Activated naive CD4-positive, alpha-beta T cell (primary cell): ENCODE measurements at places on chromosomes 2 and 18.
A peak's percentile ranks its signal among the peaks of the same experiment; 100 is the strongest.

DNA sequence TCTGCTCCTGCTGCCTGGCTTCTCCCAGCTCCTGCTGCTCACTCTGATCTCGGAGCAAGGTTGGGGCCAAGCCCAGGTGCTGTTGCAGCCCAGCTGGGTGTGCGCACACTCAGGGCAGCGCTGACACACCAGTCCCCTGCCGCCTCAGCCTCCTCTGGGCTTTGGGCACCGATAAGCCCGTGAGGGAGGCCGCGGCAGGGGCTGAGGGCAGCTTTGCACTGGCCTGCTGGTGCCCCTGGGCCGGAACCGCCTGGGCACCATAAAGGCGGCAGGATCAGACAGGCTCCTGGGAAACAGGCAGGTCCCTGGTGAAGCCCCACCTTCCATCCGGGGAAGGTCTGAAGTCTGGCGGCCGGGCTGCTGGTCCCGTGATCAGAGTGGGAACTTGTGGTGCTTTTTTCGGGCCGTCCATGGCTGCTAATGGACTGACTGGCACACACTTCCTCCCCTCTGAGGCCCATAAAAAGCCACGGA lies 14.1 kb upstream of the EML6 start:
- peak; percentile 4 for DNase-seq

DNA sequence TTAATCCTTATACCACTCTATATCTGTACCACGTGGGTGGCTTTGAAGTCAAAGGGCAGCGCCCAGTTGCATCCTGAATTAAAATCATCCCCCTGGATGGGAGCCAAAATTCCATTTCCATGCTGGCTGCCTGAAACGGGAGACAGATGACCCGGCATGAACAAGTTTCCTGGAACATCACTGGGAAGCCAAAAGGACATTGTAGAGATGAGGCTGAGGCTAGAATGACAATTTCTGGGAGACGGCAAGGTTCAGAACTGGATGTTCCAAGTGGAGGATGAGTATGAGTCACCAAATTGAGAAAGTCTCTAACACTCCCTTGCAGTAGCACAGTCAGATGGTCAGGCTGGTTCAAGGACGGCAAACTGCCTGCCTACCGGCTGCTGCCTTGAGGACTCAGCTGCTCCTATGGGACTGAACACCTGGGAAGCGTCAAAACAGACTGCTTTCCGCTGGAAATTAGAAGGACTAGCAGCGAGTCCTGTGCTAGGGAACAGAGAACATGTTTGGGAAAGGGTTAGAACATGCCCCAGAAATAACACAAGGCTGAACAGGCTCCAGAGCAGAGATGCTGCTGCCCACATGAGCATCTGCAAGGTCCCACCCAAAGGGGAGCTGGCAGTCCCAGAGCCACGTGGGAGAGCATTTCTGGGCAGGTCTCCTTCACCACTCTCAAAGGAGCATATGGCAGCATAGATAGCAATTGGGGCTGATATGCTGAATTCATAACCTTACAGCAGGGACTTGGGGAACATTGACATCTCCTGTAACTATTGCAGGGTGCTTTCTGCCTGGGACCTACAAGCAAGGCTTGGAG lies 32.0 kb downstream of the YPEL5 start:
- no peak for DNase-seq

GRCh38 chr2:3566806-3567205 lies 8.3 kb upstream of the RPS7 start:
- no peak for DNase-seq

- DNase-seq, result no peak
Measured at GRCh38 chr2:179532863-179533278, 268.2 kb upstream of the SESTD1 start.

- DNase-seq, result no peak
Measured at GRCh38 chr2:119707117-119708087, 28.4 kb downstream of the TMEM177 start.

GRCh38 chr18:9594823-9595596 lies 19.3 kb downstream of the PPP4R1 start:
- DNase-seq, result no peak

DNA sequence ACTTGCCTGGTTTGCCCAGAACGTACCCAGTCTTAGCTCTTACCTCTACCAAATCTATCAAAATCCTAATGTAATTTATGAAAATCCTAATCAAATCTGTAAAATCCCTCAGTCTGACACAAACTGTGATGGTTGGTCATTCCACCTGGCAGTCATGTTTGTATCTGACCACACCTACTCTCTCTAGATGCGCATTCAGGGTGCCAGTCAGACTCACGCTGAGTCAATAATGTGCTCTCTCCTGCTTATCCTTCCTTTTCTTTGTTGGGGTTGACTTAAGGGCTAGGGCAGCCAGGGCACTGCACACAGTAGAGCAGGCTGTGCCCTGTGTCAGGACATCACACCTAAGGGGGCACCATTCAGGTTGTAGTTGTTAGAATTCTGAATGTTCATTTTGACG lies 48.5 kb upstream of the PARD3B start:
- DNase-seq, result no peak

DNA sequence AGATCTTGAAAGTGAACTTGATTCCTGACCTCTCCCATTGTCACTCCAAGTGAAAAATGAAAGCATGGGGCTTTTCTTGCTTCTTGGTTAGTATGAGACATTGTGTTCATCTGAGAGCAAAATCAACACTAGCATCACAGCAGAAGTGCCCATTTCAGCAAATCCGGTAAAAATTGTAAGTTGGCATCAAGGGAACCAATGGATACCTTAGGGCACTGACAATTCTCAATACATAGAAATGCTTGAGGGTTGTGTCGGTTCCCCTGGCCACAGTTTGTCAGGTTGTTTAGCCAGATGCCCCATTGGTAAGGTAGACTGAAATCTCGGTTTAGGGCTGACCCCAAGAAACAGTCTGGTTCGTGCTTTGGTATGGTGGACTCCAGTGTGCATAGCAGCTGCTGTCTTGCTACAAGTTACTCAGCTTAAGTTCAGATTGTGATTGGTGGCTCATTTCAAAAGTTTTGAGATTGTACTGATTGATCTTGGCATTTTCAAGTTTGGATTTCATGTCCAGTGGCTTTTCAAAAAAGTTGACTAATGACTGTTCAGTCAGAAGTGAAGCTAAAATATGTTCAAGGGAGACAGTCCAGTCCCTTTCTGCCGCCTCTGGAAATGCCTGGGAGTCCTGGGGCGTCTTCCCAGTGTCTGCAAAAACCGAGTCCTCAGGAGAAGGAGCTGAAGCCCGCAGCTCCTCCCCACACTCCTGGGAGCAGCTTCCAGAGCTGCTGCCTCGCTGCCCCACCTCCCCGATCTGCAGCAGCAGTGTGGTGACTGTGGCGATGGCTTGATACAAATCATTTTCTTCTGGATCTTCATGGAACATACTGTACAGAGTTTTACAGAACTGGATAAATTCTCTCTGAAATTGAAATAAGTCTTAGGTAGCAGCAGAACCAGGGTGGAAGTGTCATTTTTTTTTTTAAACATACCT lies 5.6 kb downstream of the RPL31 start:
- no peak for DNase-seq

DNA sequence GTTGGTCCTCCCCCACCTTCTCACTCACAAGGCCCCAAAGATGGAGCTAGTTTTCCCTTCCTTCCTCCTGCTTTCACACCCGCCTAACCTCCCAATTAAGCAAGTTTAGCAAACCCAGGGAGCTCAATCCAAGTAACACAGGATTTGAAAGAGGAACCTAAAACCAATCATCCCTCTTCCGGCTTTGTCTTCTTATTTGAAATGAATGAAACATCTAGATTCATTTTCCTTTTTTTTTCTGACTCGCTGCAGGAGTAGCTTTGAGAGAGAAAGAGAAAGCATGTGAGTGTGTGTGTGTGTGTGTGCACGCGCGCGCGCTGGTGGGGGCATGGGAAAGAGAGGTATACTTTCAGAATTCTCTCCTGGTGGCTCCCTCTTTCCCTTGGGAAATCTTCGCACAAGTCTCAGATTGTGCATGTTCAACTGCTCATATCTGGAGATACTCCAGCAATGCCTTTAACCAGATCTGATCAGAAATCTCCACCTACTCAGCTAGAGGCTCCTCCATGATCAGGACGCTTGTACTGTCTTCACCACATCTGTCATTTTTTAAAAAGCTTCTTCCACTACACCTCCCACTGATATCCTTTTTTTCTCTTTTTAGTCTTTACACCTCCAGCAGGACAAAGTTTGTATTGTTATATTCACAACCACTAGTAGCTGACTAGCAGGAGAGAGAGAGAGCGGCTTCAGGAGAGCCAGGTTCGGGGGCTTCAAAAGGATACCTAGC lies 1.7 kb downstream of the SLC8A1 start:
- no peak for DNase-seq

DNA sequence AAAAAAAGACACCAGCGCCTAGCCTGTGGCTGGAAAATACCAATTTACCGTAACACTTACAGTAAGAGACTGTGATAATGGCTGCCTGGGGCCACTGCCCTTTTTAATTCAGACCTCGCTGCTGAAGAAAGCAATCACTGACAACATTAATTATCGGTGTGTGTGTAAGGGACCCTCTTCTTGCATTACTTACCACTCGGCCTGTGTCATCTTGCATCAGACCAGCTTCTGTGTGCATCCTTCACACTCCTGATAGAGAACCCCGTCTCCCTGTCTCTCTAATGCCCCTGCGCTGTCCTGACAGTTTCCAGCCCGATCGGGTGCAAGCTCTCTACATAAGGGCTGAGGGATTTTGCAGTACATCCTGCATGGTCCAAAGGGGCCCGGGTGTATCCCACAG lies 124.4 kb downstream of the ZNF516 start:
- DNase-seq, result no peak

GRCh38 chr18:55522011-55522410 lies 66.0 kb downstream of the TCF4 start:
- no peak for DNase-seq

GRCh38 chr2:168633200-168633599 lies 169.2 kb upstream of the NOSTRIN start:
- DNase-seq, result no peak

DNA sequence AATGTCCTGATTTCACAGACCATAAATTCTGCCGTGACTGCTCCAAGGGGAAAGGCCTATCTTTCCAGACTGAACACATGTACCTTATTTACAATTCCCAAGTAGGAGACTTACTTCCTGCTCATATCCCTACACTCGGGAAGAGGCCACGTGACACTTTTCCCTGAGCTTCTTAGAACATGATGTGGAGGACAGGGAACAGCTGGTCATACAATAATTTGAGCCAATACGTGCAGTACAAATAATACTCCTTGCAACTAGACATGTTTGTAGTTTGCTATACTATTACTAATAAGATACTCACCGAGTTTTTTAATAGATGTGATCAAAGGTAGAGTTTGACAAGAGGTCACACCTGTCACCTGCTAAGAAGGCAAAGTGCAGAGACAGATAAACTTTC lies 256.4 kb downstream of the SP3 start:
- no peak for DNase-seq

GRCh38 chr2:112541315-112542122 lies 746 bp upstream of the POLR1B start:
- peak; percentile 71 for DNase-seq

GRCh38 chr18:45237343-45238098 lies 377.8 kb upstream of the SLC14A2 start:
- DNase-seq, result no peak

DNA sequence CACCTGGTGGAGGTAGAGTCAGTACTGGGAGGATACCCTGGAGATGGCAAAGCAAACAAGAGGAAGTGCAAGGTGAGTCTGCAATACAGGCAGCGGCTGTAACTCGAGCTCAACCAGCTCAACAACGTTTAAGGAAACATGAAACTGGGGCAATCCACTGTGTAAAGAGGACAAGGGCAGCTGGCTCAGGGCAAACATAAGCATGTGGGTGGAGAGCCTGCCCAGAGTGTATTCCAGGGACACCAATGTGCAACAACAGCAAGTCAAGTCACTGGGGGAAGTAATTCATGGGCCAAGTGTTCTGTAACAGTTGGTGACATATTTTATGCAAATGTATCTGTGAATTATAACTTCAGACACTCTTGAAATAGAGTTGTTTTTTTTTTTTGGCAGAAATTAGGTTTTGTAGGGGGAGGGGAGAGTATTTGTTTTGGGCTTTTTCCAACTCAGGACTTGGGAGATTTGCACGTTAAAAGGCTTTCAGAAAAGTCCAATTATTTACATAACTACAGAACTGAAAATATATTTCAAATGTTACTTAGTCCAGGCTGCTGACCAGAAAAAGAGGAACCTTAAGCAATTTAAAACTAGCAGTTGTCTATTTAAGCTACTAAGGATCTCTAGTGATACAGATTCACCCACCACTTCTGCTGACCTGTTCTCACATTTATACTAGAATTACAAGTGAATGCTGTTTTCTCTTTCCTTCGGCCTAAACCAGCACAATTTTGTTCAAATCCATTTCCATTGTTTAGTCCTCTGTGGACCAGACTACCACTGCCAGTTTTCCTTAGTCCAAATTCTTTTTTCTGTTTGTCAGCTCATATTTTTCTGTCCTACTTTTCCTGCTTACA lies 18.6 kb downstream of the NRXN1 start:
- DNase-seq, result no peak

GRCh38 chr2:66414896-66415295 lies 20.0 kb upstream of the MEIS1 start:
- no peak for DNase-seq

DNA sequence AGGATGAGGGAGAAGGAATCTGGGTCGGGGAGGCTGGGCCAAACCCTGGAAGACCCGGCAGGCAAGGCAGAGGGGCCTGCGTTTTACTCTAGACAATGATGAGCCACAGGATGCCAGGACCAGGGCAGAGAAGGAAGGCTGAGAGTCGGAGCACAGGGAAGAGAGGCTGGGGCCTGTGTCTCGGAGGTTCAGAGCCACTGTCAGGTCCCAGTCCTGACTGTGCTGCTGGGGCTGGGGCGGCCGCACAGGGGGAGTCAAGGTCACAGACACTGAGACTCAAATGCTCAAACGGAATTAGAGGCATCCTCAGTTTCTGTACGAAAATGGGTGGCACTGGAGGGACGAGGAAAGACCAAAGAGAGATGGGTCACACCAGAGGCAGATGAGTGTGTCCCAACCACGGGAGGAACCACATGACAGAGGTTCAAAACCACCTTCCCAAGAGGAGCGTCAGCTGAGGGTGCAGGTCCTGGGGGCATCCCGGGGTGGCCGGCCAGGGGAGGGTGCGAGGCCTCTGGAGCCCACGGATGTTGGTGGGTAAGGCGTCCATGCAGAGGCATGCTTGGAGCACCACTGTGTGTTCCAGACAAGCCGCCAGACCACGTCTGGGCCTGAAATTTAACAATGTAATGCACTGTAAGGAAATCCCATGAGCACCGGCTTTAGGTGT lies 14.7 kb downstream of the HDAC4 start:
- no peak for DNase-seq
